Stimulated activated CD4-positive, alpha-beta T cell treated with anti-CD3 and anti-CD28 coated beads, Interleukin-12 subunit alpha, Interleukin-12 subunit beta, amount 100 ng/mL, for 24 hours (primary cell): ENCODE measurements at places on chromosomes 4 and X.

DNA sequence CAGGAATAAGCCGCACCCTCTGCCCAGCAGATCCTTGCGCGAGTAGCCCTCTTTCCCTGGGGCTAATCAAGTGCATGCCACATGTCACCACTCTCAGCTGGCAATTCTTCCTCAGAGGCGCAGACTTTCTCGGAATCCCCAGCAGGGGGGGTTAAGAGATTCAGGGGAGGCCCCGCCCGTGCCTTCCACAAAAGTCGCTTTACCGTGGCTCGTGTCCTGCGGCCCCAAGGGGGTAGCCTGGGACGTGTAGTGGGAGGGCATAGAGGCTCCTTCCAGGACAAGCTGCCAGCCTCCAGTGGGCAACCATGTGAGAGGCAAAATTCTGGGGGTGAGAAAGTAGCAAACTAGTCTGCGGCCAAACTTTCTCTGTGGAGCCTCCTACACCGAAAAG lies 652 bp downstream of the SRPX start:
- DNase-seq, result no peak

DNA sequence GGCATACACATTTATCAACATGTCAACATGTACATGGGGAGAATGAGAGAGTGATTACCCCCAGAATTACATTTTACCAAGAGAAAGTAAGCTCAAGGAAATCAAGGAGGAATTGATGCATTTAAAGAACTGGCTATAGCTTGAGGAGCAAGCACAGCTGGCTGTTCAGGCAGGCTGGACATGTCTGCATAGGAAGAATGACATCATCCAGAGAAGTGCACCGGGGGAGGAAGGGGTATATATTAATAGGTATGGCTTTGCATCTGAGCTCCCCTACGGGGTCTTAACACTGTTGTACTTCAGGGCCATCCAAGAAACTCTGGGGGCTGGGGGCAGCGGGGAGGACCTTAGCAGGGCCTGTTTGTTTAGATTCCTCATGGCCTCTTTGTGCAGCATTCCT lies 222.4 kb upstream of the VCX start:
- DNase-seq, result no peak

DNA sequence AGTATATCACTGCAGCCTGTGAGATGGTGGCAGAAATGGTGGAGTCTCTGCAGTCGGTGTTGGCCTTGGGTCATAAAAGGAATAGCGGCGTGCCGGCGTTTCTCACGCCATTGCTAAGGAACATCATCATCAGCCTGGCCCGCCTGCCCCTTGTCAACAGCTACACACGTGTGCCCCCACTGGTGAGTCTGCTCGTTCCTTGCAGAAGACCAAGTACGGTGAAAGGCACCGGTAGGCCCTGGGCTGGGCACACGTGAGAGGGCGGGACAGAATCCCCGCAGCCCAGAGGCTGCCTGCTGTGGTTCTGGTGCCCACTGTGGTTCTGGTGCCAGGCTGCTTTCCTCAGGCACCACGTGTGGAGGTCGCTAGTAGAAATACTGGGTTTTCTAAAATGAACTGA lies 31.2 kb upstream of the MSANTD1 start:
- no peak for DNase-seq

GRCh38 chrX:148507418-148507817 lies 7.0 kb downstream of the AFF2 start:
- no peak for DNase-seq

- no peak for DNase-seq
Measured at GRCh38 chr4:102642631-102643298, 118.0 kb downstream of the MANBA start.

GRCh38 chr4:165612936-165613335 lies 234.1 kb downstream of the CPE start:
- DNase-seq, result no peak

DNA sequence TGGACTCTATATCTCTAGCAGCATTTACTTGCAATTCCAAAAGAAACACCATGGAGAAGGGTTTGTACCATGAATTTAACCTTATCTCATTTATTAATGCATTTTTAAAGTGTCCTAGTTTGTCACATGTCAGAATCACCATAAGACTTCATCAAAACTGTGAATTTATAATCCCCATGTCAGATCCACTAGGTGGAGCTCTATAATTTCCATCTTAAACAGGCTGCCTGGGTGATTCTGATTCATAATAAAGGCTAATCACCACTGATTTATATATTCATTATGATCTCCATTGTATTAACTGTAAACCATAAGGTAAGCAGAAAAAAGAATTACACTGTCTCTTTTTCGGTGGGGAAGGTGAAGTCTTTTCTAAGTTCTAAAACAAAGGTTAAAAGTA lies 4.0 kb downstream of the TCEAL2 start:
- no peak for DNase-seq
